ENCODE measurements at places on chromosomes 16 and 17. TPM values are rescaled to one million over a fixed set of nuclear protein-coding genes. Genes with fewer than 3 reads are reported as not detected.

DNA sequence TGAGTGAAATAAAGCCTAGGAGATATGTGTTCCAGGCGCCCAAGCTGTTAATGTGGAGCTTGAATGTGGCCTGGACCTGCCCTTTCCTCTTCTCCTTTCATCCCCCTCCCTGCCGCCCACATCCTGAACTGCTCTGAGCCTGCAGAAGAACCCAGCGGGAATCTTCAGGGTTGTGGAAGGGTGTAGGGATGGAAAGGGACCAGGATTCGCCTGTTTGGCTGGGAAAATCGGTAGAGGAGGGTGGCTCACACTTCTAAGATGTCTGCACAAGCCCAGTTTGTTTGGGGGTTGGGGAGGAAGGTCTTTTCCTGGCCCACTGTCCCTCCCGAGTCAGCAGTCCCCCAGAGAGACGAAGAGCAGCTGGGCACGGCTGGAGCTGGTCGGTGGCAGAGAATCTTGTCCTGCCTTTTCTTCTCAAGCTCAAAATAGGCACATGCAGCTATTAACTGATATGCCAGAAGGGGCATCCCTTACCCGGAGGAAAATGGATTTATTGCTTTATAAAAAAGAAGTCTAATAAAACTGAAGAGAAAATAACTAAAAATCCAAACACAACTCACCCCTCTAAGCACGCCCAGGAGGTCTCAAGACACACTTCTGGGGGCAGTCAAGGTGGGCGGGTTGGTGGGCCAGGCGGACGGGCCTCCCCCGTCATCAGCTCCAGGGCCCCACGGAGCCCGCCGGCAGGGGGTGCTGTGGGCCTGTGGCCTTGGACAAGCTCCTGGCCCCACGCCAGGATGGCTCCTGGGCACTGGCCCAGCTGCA lies 11.5 kb upstream of the PITPNA start:
- DNase-seq, result peak; percentile 79

- no peak for DNase-seq
These were observed 27.4 kb upstream of the AQP8 start for GRCh38 chr16:25189305-25189704.

DNA sequence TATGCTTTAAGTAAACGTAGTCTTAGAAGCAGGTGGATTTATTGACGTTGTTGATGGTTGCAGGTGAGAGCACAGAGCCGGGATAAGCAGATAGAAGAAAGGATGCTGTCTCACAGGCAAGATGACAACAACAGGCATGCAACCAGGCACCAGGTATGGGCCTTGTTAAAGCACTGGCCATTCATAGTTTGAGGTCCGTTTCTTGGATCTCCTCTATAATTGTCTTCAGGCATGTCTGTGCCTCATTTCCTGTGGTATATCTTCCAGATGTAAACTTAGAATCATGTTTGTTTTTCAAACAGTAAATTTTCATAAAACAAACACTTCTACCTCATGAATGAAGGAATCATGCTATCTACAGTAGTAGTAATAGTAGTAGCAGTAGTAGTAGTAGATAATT lies 20.6 kb downstream of the KAT7 start:
- no peak for DNase-seq

GRCh38 chr16:50460538-50461399 lies 87.4 kb upstream of the NKD1 start:
- no peak for DNase-seq

GRCh38 chr16:2095315-2095853 lies 40.3 kb downstream of the PKD1 start:
- no peak for DNase-seq

DNA sequence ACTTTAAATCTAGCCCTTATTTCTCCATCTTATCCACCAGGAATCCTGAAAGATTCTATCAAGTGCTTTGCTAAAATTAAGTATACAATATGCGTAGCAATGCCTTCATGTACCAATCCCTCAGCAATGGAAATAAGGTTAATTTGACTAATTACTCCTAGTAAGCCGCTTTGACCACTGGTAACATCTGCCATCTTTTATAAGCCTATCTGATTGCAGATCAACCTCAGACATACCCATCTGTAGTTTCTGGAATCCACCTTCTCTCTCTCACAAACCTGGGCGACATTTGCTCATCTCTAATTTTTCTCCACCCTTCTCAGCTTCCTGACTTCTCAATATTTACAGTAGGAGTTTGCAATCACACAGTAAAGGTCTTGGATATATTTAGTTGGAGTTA lies 138.8 kb upstream of the CRHR1 start:
- no peak for DNase-seq

DNA sequence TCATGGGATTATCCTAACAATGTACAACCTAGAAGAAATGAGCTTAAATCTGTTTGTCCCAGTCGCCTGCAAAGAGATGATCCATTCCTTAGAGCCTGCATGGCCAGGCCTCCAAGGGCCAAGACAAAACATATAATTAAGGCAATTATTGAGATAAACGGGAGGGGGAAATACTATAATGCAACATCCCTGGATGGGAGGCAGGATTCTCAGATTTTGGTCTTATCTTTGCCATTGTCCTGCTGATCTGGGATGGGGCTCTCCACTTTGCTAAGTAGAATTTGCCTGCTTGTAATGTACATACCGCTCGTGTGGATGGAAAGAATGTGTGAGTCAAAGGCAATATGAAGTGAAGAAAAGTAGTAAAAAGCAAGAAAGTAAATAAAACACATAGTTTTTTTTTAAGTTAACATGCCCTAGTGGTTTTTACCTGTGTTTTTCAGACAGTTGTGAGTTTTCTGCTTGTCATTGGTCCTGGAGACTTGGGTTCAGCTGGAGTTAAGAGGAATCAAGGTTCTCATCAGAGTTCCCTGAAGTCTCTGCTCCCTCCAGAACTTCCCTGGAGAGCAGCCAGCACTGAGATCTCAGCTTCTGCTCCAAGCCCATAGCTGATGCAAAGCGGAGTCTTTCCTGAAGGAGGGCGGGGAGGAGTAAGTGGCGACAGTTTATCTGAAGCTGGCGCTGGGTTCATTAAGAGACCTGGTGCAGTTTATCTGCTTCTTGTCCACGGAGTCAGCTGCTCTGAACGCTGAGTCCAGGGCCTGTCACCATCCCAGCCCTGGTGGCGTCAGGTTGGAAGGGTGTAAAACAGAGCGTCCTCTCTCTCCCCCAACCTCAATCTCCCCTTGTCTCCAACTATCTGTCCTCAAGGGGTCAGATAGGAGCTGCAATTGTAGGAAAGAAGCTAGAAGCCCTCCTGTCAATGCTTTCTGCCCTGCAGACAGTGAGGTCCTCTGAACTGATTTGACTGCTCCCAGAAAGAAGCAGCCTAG lies 30.1 kb downstream of the HOXB1 start:
- DNase-seq, result peak; percentile 53

- peak; percentile 50 for DNase-seq
These were observed 44.4 kb downstream of the ZNF778 start for GRCh38 chr16:89261691-89262563.

DNA sequence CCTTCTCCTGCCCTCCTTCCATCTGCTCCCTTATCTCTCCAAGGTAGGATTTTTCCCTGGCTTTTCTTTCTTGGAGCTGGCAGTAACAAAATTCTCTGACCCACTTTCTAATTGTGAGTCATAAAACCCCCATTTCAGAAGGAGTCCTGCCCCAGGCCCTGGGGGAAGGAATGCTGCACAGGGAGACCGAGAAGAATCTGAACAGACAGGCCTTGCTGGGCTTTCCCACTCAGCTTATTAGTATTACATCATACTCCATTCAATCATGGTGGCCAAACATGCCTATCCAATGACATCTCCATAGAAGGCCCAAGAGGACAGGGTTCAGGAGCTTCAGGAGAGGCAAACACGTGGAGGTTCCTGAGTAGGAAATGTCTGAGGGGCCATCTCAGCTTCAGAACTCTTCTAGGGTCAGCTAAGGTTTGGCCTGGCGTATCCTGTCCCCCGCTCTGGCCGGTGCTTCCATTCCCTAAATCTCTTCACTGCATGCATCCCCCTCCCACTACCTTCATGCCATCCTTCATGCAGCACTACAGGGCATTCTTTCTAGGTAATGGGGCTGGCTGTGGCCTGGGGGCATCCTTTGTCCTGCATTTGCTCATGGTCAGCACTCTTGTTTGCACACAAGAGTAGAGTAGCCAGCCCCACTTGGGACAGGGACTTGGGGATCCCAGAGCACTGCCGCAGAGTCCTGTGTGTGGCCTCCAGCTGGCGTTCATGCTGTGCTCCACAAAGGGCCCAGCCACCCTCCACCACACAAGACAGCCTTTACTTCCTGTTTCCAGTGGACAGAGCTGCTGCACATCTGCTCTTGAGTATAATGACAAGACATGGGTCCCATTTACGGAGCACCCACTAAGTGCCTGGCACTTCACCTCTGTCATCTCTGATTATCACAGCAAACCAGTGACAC lies 8.2 kb downstream of the SLC6A2 start:
- DNase-seq, result no peak

DNA sequence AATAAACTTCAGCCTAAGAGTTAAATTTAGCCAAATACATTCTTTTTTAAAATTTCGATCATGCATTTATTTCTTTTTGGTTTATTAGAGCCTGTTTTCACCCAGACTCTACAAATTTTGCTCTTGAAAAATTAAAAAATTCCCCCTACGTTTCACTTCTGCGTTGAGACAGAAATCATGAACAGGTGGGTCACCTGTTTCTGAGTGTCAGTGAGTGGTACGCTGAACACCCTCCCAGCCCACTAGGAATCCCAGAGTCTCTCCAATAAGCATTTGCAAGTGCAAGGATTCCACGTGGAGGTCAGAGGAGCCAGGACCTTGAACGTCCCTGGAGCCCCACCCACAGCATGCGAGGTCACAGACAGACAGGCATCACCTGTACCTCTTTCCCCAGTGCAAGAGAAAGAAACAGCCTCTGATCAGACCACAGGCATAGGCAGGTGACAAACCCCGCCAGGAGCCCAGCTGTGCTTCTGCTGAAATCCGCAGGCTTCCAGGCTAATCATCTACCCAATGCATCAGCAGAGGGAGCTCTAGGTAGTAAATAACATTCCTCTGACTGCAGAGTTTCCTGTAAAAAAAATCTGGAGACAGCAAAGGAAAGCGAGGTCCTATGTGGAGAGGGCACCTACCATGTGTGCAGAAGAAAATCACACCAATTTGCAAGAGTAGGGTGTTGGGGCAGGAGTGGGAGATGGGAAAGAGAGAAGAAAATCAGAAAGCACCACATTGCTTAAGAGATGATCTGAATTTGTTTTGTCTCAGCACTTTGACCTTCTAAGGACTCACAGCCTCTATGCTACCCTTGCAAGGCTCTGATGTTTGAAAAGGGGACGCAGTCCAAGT lies 5.9 kb upstream of the XYLT1 start:
- peak; percentile 71 for DNase-seq

GRCh38 chr17:39848600-39848999 lies 15.5 kb downstream of the IKZF3 start:
- DNase-seq, result no peak

GRCh38 chr17:17808706-17809432 lies 27.9 kb downstream of the SREBF1 start:
- DNase-seq, result no peak

- DNase-seq, result no peak
These were observed 10.3 kb downstream of the UTP18 start for GRCh38 chr17:51270636-51271035.

DNA sequence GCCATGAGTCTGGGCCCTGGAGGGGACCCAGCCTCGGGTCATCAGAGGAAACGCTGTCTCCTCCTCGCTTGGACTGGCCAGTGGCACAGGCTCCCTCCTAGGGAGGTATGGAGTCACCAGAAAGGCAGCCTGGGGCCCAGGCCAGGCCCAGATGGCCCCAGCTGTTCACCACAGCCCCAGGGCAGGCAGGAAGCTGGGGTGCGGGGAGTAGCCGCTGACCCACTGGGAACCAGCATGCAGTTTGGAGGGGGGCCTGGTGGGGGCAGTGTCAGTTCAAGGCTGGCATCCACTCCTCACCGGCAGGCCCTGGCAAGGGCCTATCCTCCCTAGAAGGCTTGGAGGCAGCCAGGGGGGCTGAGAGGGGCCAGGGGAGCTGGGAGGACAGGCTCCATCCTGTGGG lies 48.8 kb downstream of the SDK2 start:
- DNase-seq, result peak; percentile 7

DNA sequence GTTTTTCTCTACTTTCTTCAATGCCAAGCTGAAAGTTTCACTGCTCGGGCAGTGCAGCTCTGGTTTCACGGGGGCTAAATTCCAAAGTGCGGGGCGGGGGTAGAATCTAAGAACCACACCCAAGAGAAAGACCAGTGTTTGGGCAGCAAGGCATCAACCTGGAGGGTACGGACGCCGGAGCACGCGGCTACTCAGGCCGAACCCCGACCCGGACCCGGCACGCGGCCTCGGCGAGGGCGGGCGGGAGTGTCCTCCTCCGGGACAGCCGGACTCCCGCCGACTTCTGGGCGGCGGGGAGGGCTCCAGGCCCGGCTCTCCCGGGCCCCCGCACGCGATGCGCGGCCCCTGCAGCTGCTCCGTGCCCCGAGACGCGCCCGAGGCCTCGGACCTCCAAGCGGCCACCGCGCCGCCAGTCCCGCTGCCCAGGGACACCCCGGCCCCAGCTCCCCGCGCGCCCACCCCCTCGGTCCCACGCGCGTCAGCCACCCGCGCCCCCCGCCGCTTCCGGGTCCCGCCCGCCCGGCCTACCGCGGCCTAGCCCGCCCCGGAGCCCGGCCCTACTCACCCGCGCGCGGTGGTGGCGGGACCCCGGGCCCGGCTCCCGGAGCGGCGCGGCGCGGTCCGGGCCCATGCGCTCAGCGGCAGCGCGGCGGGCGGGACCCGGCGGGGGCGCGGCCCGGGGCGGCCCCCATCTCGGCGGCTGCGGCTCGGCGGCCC lies 561 bp downstream of the AXIN1 start:
- no peak for DNase-seq

- no peak for DNase-seq
These were observed 1.4 kb downstream of the RHBDL1 start for GRCh38 chr16:676913-677312.

DNA sequence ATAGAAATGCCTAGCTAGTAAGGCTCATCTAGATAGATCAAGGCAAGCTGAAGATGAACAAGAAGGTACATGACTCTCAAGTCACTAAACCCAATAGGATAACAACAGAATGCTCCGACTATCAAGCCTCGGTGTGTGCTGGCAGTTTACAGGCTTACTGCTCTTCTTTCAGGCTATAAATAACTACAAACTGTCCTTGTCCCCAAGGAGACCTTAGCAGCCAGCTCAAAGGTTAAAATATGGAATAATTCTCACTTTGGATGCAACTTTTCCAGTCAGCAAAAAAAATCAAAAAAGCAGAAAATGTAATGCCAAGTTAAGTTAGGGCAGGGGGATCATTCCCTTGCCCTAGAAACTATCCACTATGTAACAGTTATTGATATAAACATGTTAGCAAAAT lies 44.6 kb downstream of the SPOP start:
- no peak for DNase-seq

Gene KRT17
- 6.1 TPM for total RNA-seq

Gene ZPBP2
- not detected for total RNA-seq

Gene TBC1D3I
- total RNA-seq, result 0.97 TPM

Gene ZMYND15
- total RNA-seq, result not detected

Gene MYOCD
- total RNA-seq, result 11.0 TPM

Gene HBA2
- total RNA-seq, result not detected

Gene COL1A1
- 2,749 TPM for total RNA-seq

Gene ADORA2B
- total RNA-seq, result 50.5 TPM

Gene MEOX1
- 6.0 TPM for total RNA-seq

Gene KRTAP4-6
- not detected for total RNA-seq

Gene GGT6
- total RNA-seq, result not detected

Gene TK2
- total RNA-seq, result 41.9 TPM

Gene KRT25
- total RNA-seq, result not detected

Gene ANKRD40CL
- total RNA-seq, result not detected

All from fibroblast of villous mesenchyme (primary cell).